ENCODE measurements at places on chromosomes 3 and 15.

GRCh38 chr3:39156421-39156820 is 3.0 kb upstream of the CSRNP1 start:
- DNase-seq: no peak

DNA sequence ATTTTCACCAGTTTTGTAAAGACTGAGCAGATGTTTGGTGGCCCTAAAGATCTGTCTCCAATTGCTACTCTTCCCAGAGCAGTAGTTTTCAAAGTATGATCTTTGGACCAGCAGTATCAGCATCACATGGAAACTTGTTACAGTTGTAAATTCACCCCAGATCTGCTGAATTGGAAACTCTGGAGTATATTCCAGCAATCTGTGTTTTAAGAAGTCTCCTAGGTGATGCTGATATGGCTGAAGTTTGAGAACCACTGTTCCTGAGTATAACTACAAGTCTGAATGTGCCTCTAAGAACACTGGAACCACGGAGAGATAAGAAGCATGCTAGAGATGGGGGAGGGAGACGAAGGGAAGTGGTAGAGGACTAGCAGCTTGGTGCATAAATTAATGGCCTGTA is 45.7 kb downstream of the NUDT16 start:
- no peak for DNase-seq

DNA sequence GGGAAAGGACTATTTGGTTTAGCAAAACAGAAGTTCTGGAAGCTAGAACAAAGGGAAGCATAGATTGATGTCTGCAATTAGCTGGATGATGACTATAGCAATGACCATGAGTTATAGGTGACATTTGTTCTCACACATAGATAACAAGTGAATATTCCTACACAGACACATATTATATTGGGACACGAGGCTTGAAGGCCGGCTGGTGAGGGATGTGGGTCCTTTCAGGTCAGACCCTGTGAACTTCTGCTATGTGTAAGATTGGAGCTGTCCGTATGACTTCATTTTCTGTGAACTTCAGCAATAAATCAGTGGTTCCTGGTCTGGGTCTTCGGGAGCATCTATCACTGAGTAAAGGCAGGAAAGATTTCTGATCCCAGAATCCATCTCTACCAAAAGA is 253.6 kb upstream of the CFAP20DC start:
- DNase-seq: no peak

GRCh38 chr15:76064375-76064774 is 4.6 kb downstream of the TMEM266 start:
- DNase-seq: no peak

GRCh38 chr15:41096178-41096577 is 19.9 kb downstream of the INO80 start:
- no peak for DNase-seq

All from COLO829 (cell line).